Activated CD4-positive, alpha-beta T cell treated with anti-CD3 and anti-CD28 coated beads, Interleukin-2, amount 10 ng/mL, durations not matched to agents 7 days and 5 days (primary cell): ENCODE measurements at places on chromosomes 3 and 15. TPM values are rescaled to one million over a fixed set of nuclear protein-coding genes. Genes with fewer than 3 reads are reported as not detected.

GRCh38 chr3:142210144-142210543 is 15.2 kb downstream of the GK5 start:
- no peak overlapping the region for H3K4me3 ChIP-seq
- H3K36me3 ChIP-seq: peaks cover 47% of the 10 kb centered on the region
- no peaks in the 10 kb centered on the region for H3K4me1 ChIP-seq
- H3K27ac ChIP-seq: no peak overlapping the region

The KNG1 gene
- total RNA-seq: not detected

The RFTN1 gene
- 57.9 TPM for total RNA-seq

GRCh38 chr3:171526869-171527268 is 66.7 kb upstream of the TNIK start:
- no peak overlapping the region for H3K4me3 ChIP-seq
- H3K27ac ChIP-seq: no peak overlapping the region
- H3K36me3 ChIP-seq: no peaks in the 10 kb centered on the region
- DNase-seq: no peak
- no peaks in the 10 kb centered on the region for H3K27me3 ChIP-seq
- peaks cover 7% of the 10 kb centered on the region for H3K4me1 ChIP-seq

The SPSB4 gene
- not detected for total RNA-seq

The INTS14 gene
- total RNA-seq: 38.4 TPM

The CSK gene
- total RNA-seq: 315 TPM

GRCh38 chr3:24684506-24685023 is 189.9 kb upstream of the THRB start:
- no peak overlapping the region for H3K4me3 ChIP-seq
- H3K27ac ChIP-seq: no peak overlapping the region
- no peak for DNase-seq
- H3K27me3 ChIP-seq: peaks cover 36% of the 10 kb centered on the region

The STAG1 gene
- 45.7 TPM for total RNA-seq

The BFSP2 gene
- total RNA-seq: not detected

DNA sequence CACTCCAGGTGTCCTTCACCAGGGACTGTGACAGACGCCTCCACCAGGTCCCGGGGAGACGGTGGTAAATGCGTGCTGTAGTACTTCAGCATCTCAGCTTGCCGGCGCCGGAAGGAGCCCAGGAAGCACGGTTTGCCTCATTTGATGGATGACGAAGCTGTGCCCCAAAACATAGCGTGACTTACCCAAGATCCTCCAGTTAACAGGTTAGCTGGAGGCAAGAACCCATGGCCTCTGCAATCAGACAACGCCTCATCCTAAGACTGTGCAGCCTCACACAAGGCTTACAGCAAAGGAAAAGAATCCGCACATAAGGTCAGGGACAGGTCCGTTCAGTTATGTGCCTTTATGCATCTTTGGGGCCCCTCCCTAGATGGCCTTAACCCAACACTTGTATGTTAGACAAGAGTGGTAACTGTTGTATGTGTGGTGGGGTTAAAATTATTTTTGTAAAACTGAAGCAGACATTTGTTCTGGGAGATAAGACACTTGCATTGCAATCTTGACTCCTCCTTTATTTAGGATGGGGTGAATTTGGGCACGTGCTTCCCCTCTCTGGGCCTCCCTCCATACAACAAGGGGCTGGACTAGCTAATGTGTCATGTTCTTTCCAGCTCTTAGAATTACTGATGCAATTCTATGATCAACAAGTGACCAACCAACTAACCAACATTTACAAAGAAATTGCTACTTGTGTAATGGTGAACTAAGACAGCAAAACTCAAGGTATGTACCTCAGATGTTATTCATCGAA is 39.4 kb downstream of the VGLL4 start:
- H3K27ac ChIP-seq: no peak overlapping the region
- H3K36me3 ChIP-seq: peaks cover 36% of the 10 kb centered on the region
- no peak for DNase-seq
- no peak overlapping the region for H3K4me3 ChIP-seq

The NTRK3 gene
- not detected for total RNA-seq

The MAN2C1 gene
- 151 TPM for total RNA-seq

DNA sequence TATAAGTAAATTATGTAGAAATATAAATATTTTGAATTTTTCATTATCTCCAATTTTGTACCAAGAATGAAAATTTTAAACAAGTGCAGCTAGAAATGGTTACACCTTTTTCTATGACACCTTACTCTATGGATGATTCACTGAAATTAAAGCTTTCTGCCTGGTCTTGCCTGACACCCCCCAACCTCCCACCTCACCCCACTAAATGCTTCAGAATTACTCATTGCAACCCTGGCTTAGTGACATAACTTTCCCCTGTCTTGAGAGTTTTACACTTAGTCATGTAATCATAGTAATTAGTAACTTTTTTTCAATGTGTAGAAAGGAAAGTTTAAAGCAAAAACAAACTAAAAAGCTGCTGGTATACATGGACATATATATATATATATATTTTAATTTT is 42.0 kb upstream of the MEIS2 start:
- H3K27ac ChIP-seq: no peak overlapping the region
- H3K27me3 ChIP-seq: peaks cover 5% of the 10 kb centered on the region
- no peaks in the 10 kb centered on the region for H3K4me1 ChIP-seq
- no peaks in the 10 kb centered on the region for H3K36me3 ChIP-seq
- no peak for DNase-seq

- H3K27me3 ChIP-seq: peaks cover 4% of the 10 kb centered on the region
- H3K4me1 ChIP-seq: peaks cover 52% of the 10 kb centered on the region
- H3K27ac ChIP-seq: no peak overlapping the region
- peaks cover 10% of the 10 kb centered on the region for H3K36me3 ChIP-seq
- no peak for DNase-seq
These were observed 3.8 kb downstream of the MKRN2 start for GRCh38 chr3:12560505-12561190.

DNA sequence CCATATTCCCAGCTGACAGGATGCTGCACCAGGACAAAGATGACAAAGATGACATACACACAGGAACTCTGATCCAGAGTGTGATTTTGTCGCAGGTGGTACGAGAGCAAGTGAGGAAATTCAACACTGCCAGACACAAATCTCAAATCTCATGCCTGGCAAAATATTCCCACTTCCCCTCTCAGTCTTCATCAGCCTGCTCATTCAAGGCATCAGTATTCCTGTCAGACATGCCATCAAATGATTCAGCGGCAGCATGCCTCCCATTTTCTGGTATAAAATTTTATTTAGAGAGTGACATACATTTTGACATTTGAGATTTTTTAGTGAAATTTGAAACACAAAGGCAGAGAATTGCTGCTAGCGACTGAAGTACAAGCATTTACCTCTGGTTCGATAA is 228.1 kb upstream of the LMCD1 start:
- H3K4me3 ChIP-seq: no peak overlapping the region
- H3K4me1 ChIP-seq: no peaks in the 10 kb centered on the region
- H3K27me3 ChIP-seq: no peaks in the 10 kb centered on the region

DNA sequence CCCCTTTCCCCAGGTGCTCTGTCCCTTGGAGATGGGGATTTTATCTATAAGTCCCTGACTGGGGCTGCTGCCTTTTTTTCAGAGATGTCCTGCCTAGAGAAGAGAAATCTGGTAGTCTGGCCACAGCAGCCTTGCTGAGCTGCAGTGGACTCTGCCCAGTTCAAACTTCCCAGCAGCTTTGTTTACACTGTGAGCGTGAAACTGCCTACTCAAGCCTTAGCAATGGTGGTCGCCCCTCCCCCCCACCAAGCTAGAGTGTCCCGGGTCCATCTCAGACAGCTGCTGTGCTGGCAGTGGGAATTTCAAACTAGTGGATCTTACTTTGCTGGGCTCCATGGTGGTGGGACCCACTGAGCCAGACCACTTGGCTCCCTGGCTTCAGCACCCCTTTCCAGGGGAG is 38.9 kb downstream of the TMEM266 start:
- no peaks in the 10 kb centered on the region for H3K36me3 ChIP-seq
- no peak for DNase-seq
- H3K27me3 ChIP-seq: peaks cover 54% of the 10 kb centered on the region
- H3K4me3 ChIP-seq: no peak overlapping the region
- no peak overlapping the region for H3K27ac ChIP-seq

The GRAMD2A gene
- not detected for total RNA-seq

- H3K4me1 ChIP-seq: no peaks in the 10 kb centered on the region
- H3K27ac ChIP-seq: no peak overlapping the region
- no peaks in the 10 kb centered on the region for H3K27me3 ChIP-seq
- no peaks in the 10 kb centered on the region for H3K36me3 ChIP-seq
These were observed 122.1 kb upstream of the TMEM108 start for GRCh38 chr3:132916096-132916495.

DNA sequence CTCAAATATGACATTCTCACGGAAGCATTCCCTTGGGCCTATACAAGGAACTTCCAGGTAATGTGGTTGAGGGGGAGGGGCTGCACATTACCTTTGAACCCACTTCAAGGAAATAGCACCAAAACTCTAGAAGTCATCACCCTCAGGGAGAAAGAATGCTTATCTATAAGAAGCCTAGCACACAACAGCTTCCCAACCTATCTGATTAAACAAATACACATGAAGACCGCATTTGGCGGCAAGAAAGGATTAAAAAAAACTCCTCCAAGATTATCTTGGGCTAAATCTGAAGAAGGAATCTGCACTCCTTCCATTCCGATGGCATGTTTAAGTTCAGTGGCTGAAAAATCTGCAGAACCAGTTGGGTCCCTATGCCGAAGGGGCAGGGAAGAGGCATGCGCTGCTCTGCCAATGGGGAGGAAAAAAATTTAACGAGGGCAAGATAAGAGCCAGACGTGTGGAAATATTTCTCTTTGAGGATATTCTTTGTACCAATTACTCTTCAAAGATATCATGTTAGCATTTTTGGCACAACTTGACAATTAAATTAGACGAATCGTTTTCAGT is 82.0 kb upstream of the WNT5A start:
- H3K36me3 ChIP-seq: no peaks in the 10 kb centered on the region
- DNase-seq: no peak
- H3K27ac ChIP-seq: no peak overlapping the region

The OXNAD1 gene
- 64.0 TPM for total RNA-seq

DNA sequence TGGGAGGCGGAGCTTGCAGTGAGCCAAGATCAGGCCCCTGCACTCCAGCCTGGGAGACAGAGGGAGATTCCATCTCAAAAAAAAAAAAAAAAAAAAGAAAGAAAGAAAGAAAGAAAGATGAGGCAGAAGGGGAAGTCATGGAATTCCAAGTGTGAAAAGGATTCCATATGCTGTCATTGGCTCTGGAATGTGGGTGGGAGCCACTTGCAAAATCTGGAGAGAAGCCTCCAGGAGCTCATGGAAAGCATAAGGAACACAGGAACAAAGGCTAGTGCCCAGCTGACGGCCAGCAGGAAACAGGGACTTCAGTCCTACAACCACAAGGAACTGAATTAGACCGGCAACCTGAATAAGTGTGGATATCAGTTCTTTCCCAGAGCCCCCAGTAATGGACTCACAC is 12.5 kb upstream of the TRAK1 start:
- no peak overlapping the region for H3K4me3 ChIP-seq
- DNase-seq: no peak
- peaks cover 39% of the 10 kb centered on the region for H3K4me1 ChIP-seq
- H3K27me3 ChIP-seq: no peaks in the 10 kb centered on the region
- H3K27ac ChIP-seq: no peak overlapping the region
- H3K36me3 ChIP-seq: peaks cover 10% of the 10 kb centered on the region

DNA sequence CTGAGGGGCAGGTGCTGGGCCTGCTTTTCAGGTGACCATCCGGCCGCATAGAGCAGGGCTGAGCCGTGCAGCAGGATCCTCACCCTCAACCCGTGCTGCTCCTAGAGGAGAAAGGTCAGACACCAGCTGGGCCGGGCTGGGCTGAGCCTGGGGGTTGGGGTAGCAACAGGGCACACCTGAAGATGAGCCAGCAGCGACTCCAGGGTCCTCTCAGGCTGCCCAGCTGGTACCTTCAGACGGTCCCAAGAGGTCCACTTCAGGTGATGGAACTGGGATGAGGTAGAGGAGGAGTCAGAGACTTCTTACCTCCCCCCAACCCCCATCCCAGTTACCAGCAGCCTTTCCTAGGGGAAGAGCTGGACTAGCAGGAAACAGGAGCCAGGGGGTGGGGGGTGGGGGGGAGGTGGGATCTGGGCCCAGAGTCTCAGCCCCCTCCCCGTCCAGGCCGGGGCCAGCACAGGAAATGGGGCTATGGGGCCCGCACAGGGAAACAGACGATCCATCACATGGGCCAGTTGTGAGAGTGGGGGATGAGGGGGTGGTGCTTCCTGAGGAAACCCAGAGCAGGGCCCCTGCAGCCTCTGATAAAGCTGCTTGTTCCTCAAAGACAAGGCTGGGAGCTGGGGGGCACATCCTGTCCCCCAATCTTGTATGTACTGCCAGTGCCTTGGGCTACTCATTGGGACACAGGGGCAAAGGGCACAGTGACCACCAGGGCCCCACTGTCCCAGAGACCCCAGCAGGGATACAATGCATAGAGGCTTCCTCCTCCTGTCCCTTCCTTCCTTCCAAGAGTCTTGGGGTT is 3.0 kb downstream of the INKA1 start:
- no peak for DNase-seq
- peak overlapping the region; percentile 65 for H3K27ac ChIP-seq
- H3K4me1 ChIP-seq: peaks cover 46% of the 10 kb centered on the region
- peaks cover 12% of the 10 kb centered on the region for H3K27me3 ChIP-seq
- H3K36me3 ChIP-seq: peaks cover 26% of the 10 kb centered on the region

- H3K27ac ChIP-seq: no peak overlapping the region
- peaks cover 4% of the 10 kb centered on the region for H3K4me1 ChIP-seq
- H3K4me3 ChIP-seq: no peak overlapping the region
These were observed 48.9 kb upstream of the ZDHHC23 start for GRCh38 chr3:113898892-113899291.

The TMEM207 gene
- not detected for total RNA-seq

The RAB8B gene
- total RNA-seq: 150 TPM

- no peaks in the 10 kb centered on the region for H3K36me3 ChIP-seq
- no peak overlapping the region for H3K27ac ChIP-seq
- peaks cover 19% of the 10 kb centered on the region for H3K27me3 ChIP-seq
- no peaks in the 10 kb centered on the region for H3K4me1 ChIP-seq
- H3K4me3 ChIP-seq: no peak overlapping the region
These were observed 31.8 kb downstream of the PCOLCE2 start for GRCh38 chr3:142857056-142857455.

GRCh38 chr15:74511583-74511982 is 29.4 kb upstream of the ARID3B start:
- H3K4me3 ChIP-seq: no peak overlapping the region
- peak overlapping the region; percentile 15 for H3K27ac ChIP-seq
- no peaks in the 10 kb centered on the region for H3K27me3 ChIP-seq
- DNase-seq: no peak

- DNase-seq: no peak
- H3K4me3 ChIP-seq: no peak overlapping the region
These were observed 216.3 kb upstream of the ARPP21 start for GRCh38 chr3:35422836-35423601.

DNA sequence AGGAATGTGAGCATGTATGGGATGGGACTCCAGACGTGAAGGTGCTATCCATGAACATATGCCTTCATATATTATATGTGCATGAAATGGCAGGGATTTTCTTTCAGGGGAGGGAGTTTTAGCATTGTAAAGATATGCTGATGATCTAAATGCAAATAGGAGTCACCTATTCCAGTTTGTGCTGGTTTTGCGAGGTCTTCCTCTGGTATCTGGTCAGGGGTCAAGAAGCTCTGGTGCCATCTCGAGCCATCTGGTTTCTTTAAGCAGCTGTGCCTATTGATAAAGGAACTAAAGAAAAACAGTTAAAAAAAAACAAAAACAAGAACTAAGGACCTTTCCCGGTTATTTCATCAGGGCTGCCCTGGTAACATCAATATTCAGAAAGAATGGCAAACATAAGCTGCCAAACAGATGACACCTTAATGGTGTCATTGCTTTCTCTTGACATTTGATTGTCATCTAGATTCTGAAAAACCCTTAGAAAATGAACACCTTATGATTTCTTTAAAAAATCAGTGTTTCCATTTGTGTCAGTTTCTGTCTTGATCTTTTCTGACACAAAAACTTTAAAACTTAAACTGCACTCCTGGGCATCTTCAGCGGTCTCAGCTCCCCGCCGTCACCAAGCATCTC is 22.7 kb downstream of the APH1B start:
- no peak overlapping the region for H3K27ac ChIP-seq
- no peaks in the 10 kb centered on the region for H3K27me3 ChIP-seq
- no peak for DNase-seq
- no peak overlapping the region for H3K4me3 ChIP-seq
